ENCODE measurements at places on chromosomes 1 and 21.

GRCh38 chr1:145906954-145907753, 2.7 kb downstream of the ITGA10 start:
- DNase-seq = no peak

DNA sequence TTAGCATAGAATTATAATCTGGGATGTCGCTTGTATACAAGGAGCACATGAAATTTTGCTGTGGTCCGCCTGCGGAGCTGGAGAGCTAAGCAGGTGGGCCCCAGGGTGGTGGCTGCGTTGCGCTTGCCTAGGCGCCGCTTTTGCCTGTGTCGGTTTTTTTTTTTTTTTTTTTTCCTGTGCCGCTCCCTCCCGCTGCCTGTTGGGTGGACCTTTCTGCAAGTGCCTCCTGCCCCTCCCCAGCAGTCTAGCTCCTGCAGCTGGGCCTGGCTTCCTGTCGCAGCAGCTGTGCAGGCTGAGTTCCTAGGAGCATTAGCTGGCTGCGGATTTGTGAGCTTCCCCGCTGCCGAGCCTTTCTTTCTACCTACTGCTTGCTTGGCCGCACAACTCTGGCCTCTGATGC, 20.6 kb downstream of the PYHIN1 start:
- no peak for DNase-seq

- no peak for DNase-seq
Observed at GRCh38 chr1:25609921-25610320, 6.7 kb upstream of the MAN1C1 start.

DNA sequence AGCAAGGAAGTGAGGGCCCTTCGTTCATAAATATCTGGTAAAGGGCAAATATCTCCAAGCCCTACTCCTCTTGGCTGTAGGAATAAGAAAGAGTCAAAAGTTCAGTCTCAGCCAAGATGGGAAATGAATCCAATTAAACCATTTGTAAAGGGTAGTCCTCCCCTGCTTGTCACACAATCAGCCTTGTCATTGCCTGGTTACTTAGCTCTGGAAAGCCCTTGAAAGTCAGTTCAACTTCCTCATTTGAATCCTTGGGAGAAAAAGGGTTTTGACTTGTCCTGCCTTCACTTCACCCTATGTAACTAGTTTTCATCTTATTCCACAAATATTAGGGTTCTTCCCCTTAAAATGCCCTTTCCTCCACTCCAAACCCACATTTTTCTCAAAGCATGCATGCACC, 100.0 kb downstream of the ELAVL4 start:
- no peak for DNase-seq

- DNase-seq = no peak
Observed at GRCh38 chr1:100794748-100795645, 75.5 kb downstream of the VCAM1 start.

GRCh38 chr1:219741011-219741970, 128.4 kb upstream of the ZC3H11B start:
- DNase-seq = no peak

GRCh38 chr1:182713492-182713891, 29.1 kb upstream of the RGS8 start:
- DNase-seq = no peak

- DNase-seq = no peak
Observed at GRCh38 chr1:34685225-34685624, 69.6 kb upstream of the GJB5 start.

DNA sequence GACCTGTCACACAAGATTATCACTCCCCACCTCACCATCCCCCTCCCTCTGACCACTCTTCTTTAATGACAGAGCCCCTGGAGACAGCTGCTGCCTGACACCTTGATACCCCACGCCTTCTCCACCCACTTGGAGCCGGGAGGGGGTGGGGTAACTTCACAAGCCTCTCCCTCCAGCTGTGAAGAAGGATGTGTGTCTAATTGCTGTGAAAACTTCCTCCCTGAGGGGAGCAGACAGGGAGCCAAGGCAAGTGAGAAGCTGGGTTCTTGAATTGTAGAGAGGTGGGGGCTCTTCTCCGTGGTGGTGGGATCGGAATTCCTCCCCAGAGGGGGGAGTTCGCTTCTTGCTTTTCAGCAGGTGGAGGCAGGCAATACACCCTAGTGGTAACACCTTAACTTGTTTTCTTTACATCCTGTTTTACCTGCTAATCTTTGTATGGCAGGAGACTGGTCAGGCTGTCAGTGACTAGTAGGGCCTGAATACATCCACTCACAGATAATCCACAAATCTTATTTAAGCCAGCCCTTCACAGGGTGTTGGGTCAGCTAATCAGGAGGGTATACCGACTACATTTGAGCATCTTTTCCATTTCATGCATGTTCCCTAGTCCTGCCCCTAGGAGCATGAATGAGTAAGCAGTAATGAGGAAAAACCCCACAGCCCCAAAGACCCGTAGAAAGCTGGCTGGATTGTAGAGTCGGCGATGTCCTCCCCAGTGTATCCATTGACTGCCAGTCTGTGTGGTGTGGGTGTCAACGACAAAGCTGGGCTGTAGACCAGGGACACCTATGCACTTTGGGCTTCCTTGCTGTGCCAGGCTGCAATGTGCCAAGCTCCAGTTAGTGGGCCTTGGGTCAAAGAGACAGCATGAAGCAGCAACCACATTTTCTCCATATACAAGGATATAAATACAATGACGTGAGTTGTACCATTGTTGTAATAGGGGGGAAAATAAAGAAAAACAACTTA, 57.3 kb downstream of the NFASC start:
- DNase-seq = no peak

- no peak for DNase-seq
Observed at GRCh38 chr21:41226853-41227252, 58.9 kb downstream of the BACE2 start.

GRCh38 chr1:153577138-153577537, 11.5 kb upstream of the S100A2 start:
- DNase-seq = no peak

DNA sequence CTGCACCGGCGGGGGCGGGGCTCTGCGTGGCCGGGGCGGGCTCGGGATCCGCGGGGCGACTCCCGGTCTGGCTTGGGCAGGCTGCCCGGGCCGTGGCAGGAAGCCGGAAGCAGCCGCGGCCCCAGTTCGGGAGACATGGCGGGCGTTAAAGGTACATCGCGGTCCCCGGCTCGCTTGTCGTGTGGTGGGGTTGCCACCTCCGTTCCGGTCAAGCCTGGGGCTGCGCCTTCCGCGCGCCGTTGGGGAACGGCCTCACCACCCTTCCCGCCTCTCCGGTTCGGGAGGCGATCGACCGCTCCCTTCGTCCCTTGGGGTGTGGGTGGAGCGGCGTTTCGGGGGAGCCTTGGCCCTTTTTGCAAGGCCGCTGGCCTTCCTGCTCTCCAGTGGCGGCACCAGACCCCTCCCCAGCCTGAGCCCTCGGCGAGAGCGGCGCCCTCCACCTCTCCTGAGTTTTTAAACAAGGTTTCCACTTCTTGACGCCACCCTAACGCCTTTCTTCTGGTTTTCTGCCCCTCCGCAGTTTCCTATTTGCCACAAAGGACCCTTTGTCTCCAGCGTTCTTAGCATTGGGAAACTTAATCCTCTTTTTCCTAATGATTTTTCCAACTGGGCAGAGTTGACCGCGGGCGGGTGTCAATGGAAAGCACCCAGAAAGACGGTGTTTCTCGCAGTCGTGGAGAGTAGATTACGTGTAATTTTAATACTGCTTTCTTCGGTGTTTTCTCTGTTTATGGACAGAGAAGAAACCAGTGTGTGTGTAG, at the start of the genes LEPR and LEPROT:
LEPR (plus strand) TSS at position 79 of the 761 bp plus-strand sequence. CDS start 144,898 bp downstream, outside the sequence.
LEPROT (plus strand) TSS at position 79 of the 761 bp plus-strand sequence; CDS start at position 136, 57 bp downstream.
- DNase-seq = no peak

- no peak for DNase-seq
Observed at GRCh38 chr1:205162301-205162700, 40.5 kb upstream of the RBBP5 start.

GRCh38 chr1:232877365-232878028, 72.3 kb downstream of the MAP10 start:
- no peak for DNase-seq

DNA sequence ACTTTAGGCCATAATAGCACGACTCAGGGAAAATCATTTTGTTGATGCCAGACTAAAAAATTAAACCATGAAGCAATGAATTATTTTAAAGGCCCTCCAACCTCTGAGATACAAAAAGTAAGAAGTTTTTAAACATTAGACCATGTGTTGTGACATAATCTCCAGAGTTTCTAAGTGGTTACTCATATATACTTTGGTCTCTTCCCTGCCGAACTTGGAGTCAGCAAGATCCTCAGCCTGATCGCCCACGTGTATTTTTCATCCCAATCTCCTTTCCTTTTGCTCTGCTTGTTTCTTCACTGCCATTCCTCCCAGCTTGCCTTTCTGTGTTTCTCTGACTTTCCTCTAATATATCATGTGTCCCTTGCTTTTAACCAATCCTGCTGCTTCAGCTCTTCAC, 3.8 kb downstream of the ARV1 start:
- peak; percentile 24 for DNase-seq

- peak; percentile 30 for DNase-seq
Observed at GRCh38 chr21:45341779-45342178, 54.1 kb upstream of the POFUT2 start.

- peak; percentile 70 for DNase-seq
Observed at GRCh38 chr1:84301004-84301784, at the start of gene SAMD13. Gene SAMD13, plus strand, starts transcription at chr1:84301708. Its CDS starts 1,527 bp downstream, at chr1:84303235.

DNA sequence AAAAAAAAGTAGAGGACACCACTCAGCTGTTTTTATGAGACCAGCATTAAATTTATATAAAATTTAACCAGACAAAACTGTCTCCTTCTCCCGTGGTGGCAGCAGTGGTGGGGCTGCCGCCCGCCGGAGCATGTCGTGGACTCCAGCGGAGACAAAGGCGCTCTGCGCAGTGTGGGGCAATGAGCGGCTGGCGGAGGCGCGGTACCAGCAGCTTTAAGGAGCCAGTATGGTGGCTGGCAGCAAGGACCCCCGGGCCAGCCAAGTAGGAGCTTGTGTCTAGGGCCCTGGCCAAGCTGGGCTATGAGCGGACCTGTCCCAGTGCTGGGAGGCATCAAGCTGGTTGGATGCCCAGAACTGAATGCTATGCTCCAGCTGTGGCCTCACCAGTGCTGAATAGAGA, 2102.9 kb downstream of the NCAM2 start:
- no peak for DNase-seq

DNA sequence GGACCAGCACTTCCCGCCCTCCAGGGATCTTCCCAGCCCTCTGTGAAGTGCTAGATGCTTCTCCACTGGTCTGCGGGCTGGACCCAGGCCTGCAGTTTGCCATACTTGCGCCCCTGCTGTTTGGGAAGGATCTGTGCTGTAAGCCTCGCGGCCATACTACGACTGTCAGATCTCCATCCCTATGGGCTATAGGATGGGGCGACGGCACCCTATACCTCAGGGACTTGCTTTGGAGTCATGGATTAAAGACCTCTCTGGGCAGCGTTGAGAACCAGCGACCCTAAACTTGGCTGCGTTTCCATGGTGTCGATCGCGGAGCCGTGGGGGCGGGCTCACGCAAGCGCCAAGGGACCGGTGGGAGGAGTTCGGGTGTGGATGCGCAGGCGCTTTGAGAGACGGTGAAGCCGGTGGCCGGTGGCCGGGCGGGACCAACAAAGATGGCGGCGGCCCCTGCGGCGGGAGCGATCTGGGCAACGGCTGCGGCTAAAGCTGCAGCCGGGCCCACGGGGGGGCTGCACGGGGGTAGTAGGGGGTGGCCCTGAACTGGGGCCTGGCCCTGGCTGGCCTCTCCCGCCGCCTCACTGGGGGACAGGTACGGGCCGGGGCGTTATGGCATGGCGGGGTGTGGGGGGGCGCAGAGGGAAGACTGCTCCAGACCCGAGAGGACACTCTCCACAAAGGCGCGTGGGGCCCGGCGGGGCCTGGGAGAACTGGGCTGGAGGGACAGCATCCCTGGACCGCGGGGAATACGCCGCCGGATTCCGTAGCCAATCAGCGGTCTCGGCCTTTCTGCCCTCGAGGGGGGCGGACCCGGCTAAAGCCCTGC, at the start of gene USP21:
USP21 (plus strand) TSS at position 414 of the 826 bp plus-strand sequence. CDS start 1,141 bp downstream, outside the sequence.
- DNase-seq = peak; percentile 89

DNA sequence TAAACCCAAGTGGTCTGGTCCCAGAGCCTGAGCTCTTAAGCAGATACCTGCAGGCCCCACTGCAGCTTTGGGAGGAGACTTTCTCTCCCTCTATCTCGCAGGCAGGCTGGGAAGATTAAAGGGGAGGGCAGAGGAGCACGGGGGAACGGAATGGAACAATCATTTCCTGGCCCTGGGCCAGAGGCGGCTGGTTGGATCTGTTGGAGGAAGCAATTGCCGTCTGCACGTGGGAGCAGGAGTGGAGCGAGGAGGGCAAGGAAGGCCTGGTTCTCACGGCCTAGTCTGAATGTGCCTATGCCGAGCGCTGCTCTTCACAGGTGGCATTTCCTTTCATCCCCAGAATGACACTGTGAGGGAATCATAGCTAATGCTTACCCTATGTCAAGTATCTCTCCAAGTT, 23.7 kb downstream of the NKAIN1 start:
- peak; percentile 56 for DNase-seq

- DNase-seq = peak; percentile 90
Observed at GRCh38 chr1:28193701-28194161, 17.2 kb upstream of the PTAFR start.

DNA sequence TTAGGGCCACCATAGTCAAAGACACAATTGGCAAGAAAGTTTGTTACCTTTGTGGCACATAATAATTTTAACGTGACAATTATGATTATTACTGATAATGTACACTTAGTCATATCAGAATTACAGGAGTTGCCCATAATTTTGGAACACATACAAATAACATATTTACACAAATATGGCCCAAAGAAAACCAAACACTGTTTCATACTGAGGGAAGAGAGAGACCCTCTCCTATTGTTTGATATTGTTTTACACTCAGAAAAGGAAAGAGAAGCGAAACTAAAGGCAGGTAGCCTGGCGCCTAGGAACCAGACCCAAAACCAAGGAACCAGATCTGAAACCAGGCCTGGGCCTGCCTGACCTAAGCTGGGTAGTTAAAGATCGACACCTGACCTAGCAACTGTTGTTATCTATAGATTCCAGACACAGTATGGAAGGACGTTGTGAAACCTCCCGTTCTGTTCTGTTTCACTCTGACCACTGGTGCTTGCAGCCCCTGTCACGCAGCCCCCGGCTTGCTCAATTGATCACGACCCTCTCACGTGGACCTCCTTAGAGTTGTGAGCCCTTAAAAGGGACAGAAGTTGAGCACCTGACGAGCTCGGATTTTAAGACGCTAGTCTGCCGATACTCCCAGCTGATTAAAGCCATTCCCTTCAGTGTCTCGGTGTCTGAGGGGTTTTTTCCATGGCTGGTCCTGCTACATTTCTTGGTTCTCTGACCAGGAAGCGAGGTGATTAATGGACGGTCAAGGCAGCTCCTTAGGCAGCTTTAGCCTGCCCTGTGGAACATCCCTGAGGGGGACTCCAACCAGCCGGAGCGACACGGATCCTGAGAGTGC, 27.9 kb downstream of the C1orf115 start:
- no peak for DNase-seq

- DNase-seq = no peak
Observed at GRCh38 chr1:24801176-24801575, 55.9 kb downstream of the CLIC4 start.
